CD8-positive, alpha-beta memory T cell (primary cell): ENCODE measurements at places on chromosomes 11 and 22.

DNA sequence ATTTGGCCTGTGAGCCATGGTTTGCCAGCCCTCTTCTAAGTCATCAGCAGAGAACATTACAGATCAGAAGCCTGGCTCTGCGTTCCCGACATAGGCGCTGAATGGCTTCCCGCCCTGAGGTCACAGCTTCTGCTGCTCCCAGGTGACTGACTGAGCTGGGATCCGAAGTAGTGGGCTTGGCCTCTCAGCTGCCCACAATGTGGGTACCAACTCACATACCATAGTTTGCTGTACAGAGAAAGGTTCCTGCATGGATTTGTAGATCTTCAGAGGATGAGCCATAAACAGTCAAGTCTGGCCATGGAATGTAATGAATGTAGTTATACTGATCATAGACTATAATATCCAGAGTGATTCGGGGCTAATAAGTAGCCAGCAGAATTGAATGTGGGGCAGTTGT is 42.6 kb downstream of the TEAD1 start:
- H3K4me3 ChIP-seq: no peak overlapping the region
- peaks cover 8% of the 10 kb centered on the region for H3K27me3 ChIP-seq
- no peaks in the 10 kb centered on the region for H3K36me3 ChIP-seq
- no peak for DNase-seq
- H3K27ac ChIP-seq: no peak overlapping the region

DNA sequence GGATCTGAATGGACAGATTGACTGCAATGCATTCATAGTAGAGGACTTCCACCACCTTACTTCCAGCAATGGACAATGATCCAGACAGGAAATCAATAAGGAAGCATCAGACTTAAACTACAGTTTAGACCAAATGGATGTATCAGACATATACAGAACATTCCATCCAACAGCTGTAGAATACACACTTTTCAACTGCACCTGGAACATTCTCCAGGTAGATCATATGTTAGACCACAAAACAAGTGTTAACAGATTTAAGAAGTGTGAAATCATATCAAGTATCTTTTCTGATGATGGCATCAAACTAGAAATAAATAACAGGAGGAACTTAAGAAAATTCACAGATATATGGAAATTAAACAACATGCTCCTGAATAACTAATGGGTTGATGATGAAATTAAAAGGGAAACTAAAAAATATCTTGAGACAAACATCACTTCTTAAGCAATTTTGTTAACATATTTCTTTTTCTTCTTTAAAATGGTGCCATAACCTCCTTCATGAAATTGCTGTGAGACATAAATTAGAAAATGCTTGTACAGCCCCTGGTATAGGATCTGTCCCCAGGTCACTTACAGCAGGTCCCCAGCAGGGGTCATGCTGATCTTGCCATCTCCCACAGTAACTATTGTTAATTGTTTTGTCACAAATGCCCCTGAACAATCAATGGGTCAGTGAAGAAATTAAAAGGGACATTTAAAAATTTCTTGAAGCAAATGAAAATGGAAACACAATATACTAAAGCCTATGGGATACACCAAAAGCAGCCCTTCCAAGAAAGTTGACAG is 100.0 kb upstream of the OR4B1 start:
- no peak overlapping the region for H3K27ac ChIP-seq
- no peak overlapping the region for H3K4me3 ChIP-seq
- H3K36me3 ChIP-seq: peaks cover 8% of the 10 kb centered on the region
- H3K27me3 ChIP-seq: no peaks in the 10 kb centered on the region
- DNase-seq: no peak

DNA sequence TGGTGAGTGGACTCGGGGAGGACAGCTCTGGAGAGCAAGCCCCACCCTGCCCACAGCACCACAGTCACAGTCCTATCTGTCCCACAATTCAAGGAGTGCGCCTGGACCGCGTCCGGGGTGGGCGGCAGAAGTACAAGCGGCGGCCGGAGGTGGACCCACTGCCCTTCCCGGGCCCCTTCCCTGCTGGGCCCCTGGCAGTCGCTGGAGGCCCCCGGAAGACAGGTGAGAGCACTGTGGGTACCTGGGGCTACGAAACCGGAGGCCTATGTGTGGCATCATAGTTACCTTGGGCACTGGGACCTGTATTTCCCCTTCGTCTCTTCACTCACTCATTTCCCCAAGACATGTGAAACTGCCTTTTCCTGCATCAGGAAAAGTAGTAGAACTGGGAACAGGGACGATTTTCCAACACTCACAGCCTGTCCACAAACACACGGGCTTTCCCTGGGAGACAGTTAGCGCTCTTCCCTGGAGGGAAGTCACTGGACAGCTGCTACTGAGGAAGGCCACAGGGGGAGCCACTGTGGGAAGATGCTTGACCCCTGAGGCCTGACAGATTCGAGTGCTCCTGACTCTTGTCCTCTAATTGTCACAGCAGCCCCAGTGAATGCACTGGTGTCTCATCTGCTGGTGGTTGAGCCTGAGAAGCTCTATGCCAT is 3.1 kb downstream of the TRMT112 start:
- H3K36me3 ChIP-seq: no peaks in the 10 kb centered on the region
- DNase-seq: no peak

GRCh38 chr11:119712459-119713358 is 16.3 kb downstream of the NECTIN1 start:
- no peaks in the 10 kb centered on the region for H3K27me3 ChIP-seq
- H3K4me1 ChIP-seq: no peaks in the 10 kb centered on the region

GRCh38 chr22:39991159-39991860 is 3.4 kb upstream of the FAM83F start:
- no peaks in the 10 kb centered on the region for H3K36me3 ChIP-seq
- no peak for DNase-seq
- no peak overlapping the region for H3K27ac ChIP-seq
- H3K27me3 ChIP-seq: peaks cover 3% of the 10 kb centered on the region
- no peak overlapping the region for H3K4me3 ChIP-seq

GRCh38 chr11:95939091-95939490 is 15.2 kb upstream of the MTMR2 start:
- no peaks in the 10 kb centered on the region for H3K36me3 ChIP-seq
- H3K4me3 ChIP-seq: no peak overlapping the region
- DNase-seq: no peak
- no peaks in the 10 kb centered on the region for H3K27me3 ChIP-seq

GRCh38 chr11:11864803-11865202 is 23.0 kb downstream of the USP47 start:
- H3K36me3 ChIP-seq: no peaks in the 10 kb centered on the region
- DNase-seq: no peak
- no peak overlapping the region for H3K27ac ChIP-seq
- H3K4me1 ChIP-seq: peaks cover 44% of the 10 kb centered on the region

GRCh38 chr11:76244316-76244851 is 38.1 kb upstream of the WNT11 start:
- H3K27ac ChIP-seq: no peak overlapping the region
- H3K27me3 ChIP-seq: no peaks in the 10 kb centered on the region
- H3K4me3 ChIP-seq: no peak overlapping the region
- H3K36me3 ChIP-seq: no peaks in the 10 kb centered on the region
- no peaks in the 10 kb centered on the region for H3K4me1 ChIP-seq

DNA sequence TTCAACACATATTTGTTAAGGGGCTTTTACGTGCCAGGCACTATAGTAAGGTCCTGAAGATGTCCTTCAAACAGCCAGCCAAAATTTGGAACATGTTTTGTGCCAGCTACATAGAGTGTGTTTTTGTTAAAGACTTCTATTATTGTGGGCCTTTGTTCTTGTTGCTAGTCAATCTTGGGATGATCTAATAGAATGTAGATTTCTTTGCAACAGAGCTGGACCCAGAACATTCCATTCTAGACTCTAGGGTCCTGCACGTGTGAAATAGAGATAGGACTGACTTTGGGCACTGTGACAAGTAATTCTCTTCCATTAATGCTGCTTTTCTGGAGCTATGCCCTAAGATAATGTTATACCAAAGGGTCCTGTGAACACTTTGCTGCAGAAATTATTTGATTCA is 16.9 kb upstream of the IPO7 start:
- H3K27ac ChIP-seq: no peak overlapping the region
- peaks cover 6% of the 10 kb centered on the region for H3K4me1 ChIP-seq
- DNase-seq: no peak
- H3K36me3 ChIP-seq: no peaks in the 10 kb centered on the region

GRCh38 chr11:119367661-119368120 is 13.8 kb downstream of the USP2 start:
- H3K4me1 ChIP-seq: peaks cover 9% of the 10 kb centered on the region
- H3K36me3 ChIP-seq: no peaks in the 10 kb centered on the region
- H3K27me3 ChIP-seq: peaks cover 24% of the 10 kb centered on the region
- no peak overlapping the region for H3K4me3 ChIP-seq
- H3K27ac ChIP-seq: no peak overlapping the region

- no peak for DNase-seq
- no peak overlapping the region for H3K27ac ChIP-seq
- H3K4me3 ChIP-seq: no peak overlapping the region
- no peaks in the 10 kb centered on the region for H3K4me1 ChIP-seq
- H3K27me3 ChIP-seq: no peaks in the 10 kb centered on the region
- H3K36me3 ChIP-seq: no peaks in the 10 kb centered on the region
Measured at GRCh38 chr22:16987822-16988221, 20.2 kb downstream of the GAB4 start.
